ENCODE measurements at places on chromosomes 16 and 17. TPM values are rescaled to one million over a fixed set of nuclear protein-coding genes. Genes with fewer than 3 reads are reported as not detected.

The ZNF213 gene
- 10.6 TPM for total RNA-seq

The PLLP gene
- 3.3 TPM for total RNA-seq

- DNase-seq: no peak
Observed at GRCh38 chr17:45784293-45784740, at the start of gene CRHR1. Gene CRHR1 (plus strand): TSS chr17:45784320. CDS start chr17:45784545, 225 bp downstream.

DNA sequence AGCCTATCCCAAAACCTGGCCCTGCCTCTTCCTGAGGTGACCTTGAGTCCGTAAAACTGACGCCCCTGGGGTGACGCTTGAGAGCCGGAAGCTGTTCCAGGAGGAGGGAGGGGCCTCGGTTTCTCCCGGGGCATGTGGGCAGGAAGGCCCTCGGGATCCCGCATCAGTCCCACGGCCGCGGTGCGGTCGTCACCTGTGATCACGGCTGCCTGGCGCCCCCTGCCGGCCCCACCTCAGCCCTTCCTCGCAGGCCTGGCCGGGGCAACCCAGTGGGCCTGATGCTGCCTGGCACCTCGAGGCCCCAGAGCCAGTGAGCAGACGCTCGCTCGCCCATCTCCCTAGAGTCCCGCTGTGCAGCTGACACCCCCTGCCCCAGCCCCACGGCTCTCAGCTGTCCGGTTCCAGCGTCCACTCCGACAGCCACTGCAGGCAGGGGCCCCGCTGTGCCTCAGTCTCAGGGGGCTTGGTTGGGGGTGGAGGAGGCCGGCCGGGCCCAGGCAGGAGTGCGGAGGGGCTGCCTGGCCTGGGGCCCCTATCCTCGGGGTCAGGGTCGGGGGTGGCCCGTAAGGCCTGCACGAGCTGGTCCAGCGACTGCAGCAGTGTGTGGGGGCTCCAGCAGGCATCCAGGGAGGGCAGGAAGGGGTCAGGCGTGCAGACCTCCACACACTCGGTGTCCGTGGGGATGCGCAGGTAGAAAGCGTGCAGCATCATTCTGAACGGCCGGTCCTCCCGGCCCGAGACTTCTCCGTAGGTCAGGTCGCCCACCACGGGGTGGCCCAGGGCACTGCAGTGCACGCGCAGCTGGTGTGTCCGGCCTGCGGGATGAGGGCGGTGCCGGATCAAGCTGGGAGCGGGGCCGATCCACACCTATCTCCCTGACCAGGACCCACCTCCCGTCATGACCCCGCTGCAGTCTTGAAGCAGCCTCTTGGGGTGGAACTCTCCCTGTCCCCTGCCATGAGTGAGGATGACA lies 2.3 kb downstream of the RPUSD1 start:
- peak; percentile 18 for DNase-seq

The PSMC3IP gene
- 1.3 TPM for total RNA-seq

DNA sequence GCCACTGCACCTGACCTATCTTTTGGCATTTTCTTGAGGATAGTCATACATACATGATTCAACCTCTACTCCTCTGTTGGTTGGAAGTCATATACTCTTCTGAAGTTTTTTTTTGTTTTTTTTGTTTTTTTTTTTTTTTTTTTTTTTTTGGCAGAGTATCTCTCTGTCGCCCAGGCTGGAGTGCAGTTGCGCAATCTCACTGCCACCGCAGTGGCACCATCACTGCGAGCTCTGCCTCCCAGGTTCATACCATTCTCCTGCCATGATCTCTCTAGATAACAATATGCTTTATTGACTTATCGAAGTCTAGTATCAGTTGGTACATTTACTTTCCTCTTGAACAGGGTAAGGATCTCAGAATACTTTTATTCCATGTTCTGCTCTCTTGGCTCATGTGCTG lies 224.2 kb upstream of the WSCD1 start:
- no peak for DNase-seq

The KRTAP9-6 gene
- not detected for total RNA-seq

- peak; percentile 23 for DNase-seq
Observed at GRCh38 chr17:52410781-52411180, 252.3 kb upstream of the CA10 start.

- no peak for DNase-seq
Observed at GRCh38 chr16:89984216-89984615, 35.0 kb downstream of the DBNDD1 start.
